Activated CD4-positive, alpha-beta T cell treated with anti-CD3 and anti-CD28 coated beads for 24 hours (primary cell): ENCODE measurements at places on chromosomes 13 and 19.

DNA sequence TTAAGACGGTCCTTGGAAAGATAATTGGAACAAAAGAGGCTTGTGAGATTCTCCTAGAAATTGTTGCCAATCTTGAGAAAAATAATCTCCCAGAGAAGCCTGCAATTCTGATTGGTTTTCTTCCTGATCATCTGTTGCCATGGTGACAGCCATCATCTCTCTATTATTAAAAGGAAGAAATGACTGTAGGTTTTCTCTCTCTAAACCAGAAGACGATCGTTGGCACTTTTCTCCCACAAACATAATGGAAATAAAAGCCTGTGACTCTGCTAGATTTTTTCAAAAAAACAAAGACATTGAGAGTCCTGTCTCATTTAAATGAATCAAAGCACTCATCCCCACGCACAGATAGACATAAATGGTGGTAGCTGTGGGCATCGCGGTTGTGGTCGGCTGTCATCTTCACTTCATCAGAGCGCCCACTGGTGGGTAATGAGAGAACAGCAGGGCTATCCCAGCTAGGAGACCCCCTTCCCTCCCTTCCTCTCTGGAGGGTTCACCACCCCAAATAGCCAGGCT lies 21.7 kb upstream of the CALM3 start:
- DNase-seq = no peak

GRCh38 chr19:35063940-35064818 lies 22.7 kb downstream of the HPN start:
- no peak for DNase-seq

DNA sequence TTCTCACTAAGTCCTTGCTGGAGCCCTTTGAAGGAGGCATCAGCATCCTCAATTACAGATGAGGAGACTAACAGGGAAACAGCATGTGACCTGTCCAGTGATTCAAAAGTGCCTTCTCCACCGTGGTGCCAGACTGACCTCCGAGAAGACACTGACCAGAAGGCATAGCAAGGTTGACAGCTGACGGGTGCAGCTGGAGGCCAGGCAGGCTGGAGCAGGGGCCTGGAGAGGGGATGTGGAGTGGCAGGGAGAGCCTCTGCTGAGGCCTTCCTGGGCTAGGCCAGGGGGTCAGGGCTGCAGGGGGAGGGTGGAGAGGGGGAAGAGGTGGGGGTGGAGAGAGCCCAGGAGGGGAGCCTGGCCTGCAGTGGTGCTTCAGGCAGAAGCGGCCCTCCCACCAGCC lies 66.3 kb downstream of the KCTD15 start:
- DNase-seq = no peak

- no peak for DNase-seq
Observed at GRCh38 chr13:41122838-41123237, 9.8 kb downstream of the KBTBD6 start.
